Fibroblast of pulmonary artery (primary cell): ENCODE measurements at places on chromosomes 7 and 10.

GRCh38 chr10:78331391-78331922, 297.8 kb downstream of the RPS24 start:
- peak; percentile 42 for DNase-seq

GRCh38 chr7:3695602-3696001, 394.6 kb downstream of the SDK1 start:
- peak; percentile 14 for DNase-seq

- no peak for DNase-seq
Observed at GRCh38 chr7:105745681-105746330, 130.6 kb downstream of the ATXN7L1 start.

DNA sequence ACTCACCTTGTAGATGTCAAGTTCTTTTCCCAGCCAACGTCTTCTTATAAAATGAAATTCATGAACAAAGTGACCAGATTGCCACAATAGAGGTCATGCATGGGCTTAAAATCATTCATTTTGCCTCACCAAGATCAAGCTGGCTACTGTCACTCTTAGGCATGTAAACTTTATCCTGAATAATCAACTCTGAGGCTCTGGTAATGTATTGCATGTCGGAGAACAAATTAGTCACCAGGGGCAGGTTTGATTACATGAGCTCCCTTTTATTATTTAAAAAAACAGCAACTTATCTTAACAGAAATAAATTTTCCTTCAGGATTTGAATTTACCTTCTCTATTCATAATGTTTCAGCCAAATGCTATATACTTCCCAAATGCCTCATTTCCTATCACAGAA, 112.9 kb upstream of the SP4 start:
- DNase-seq = no peak

GRCh38 chr7:106277976-106278375, 6.8 kb downstream of the NAMPT start:
- peak; percentile 55 for DNase-seq

GRCh38 chr7:131161103-131161502, 166.6 kb upstream of the MKLN1 start:
- no peak for DNase-seq

GRCh38 chr7:120021085-120021484, 251.9 kb upstream of the KCND2 start:
- DNase-seq = peak; percentile 42

GRCh38 chr10:113983552-113983951, 60.1 kb upstream of the ADRB1 start:
- no peak for DNase-seq

- DNase-seq = peak; percentile 14
Observed at GRCh38 chr10:96509017-96509641, 4.6 kb downstream of the TLL2 start.

DNA sequence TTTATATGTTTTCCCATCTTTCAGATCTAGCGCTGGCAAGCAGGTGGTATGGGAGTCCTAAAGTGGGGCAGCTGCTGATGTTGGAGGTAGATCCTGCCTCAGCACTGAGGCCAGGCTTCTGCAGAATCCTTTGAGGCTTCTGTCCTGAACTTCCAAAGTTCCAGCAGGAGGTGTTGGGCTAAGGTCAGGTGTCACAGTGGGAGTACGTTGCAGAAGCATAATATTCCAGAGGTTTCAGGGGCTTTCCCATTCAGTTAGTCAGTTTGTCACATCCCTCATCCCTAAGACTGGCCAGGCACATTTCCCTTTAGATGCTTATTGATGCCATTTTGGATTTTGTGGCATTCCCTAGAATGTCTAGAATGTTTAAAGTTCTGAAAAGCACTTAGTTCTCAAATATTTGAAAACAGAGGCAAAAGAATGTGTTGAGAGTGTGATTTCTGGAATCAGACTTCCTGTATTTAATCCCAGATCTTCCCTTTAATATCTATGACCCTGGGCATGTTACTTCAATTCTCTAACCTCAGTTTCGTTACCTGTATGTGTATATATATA, 319.1 kb upstream of the PHYHIPL start:
- DNase-seq = no peak

GRCh38 chr10:110553905-110554304, 13.6 kb upstream of the SMC3 start:
- DNase-seq = no peak

DNA sequence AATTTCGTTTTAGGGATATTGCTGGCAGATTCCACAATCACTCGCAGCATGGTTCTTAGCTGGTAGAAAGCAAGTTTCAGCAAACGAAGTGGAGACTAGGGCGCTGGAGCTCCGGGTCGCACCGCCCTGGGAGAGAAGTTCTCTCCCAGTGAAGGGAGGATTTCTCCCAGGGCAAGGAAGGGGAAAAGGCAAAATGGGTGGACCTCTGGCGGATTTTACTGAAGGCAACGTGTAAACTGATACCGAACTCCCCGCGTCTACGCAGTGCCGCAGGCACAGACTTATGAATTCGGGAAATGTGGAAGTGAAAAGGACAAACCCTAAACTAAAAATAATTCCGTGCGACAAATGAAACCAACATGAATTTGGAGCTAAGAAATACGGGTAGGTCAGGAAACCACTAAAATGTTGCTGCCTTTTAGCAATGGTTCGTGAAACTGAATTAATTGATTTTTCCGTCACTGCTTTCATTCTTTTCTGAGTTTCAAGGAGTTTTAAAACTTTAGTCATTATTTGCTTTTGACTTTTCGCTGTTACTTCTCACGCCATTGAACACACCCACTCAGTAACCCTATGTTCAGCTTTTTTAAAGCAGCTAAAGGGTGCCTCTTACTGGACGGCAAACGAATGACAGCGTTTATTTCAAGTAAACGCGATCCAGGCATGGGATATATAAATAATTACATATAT, at the start of gene MYOF:
MYOF (minus strand) TSS at position 190 of the 690 bp plus-strand sequence; CDS start at position 50, 140 bp downstream.
- DNase-seq = peak; percentile 91

DNA sequence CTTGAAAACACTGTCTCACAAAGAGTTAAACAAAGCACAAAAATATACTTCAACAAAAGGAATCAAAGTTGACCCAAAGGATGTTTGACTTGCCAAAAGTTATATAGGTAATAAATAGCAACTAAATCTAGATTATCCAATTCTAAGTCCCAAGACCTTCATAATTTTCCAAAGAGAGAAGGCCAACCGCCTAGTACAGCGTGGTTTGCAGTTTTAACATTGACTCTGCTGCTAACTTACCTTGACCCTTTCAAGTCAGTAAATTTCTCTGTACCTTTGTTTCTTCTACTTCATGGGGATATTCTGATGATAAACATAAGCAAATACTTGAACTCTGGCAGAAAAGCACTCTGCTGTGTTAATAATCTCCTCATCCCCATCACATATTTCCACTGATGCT, 1.9 kb upstream of the GPR22 start:
- no peak for DNase-seq

DNA sequence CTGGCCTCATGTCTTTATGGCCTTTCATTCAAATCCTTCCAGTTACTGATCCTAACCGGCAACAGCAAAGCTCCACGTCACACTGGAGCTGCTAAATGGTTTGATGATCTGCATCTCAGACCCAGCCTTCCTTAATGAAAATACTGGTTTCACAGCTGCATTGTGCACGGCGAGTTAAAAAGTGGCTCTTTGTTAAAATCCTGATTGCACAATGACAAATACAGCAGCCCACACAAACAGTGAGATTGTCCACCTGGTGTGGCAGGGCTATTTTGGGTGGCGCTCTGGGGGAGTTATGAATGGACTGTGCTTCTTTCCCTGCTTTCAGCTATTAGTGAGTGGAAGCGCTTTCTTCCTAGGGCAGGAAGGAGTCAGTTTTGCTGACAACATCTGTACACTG, 63.4 kb upstream of the C1QL3 start:
- DNase-seq = peak; percentile 72

DNA sequence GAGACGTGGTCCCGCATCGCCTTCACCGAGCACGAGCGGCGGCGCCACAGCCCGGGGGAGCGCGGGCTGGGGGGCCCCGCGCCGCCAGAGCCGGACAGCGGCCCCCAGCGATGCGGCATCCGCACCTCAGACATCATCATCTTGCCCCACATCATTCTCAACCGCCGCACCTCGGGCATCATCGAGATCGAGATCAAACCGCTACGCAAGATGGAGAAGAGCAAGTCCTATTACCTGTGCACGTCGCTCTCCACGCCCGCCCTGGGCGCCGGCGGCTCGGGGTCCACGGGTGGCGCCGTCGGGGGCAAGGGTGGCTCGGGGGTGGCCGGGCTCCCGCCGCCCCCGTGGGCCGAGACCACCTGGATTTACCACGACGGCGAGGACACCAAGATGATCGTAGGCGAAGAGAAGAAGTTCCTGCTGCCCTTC, 737 bp downstream of the CNNM2 start:
- no peak for DNase-seq

DNA sequence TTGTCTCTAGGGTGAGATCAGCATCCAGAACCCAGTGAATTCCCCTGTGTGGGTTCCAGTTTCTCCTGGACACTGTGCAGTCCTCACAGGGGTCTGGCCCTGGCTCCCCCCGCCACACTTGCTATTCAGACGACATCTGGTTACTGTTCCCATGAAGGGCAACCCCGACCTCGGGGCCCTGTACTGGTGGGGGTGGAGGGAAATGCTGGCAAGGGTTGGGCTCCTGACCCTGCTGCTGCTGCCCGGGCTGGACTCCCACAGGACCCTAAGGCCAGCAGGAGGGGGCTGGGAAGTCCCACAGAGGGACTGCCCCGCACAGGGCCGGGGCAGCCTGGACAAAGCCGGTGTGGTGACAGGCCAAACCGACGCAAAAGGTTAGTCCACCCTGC, 768 bp upstream of the CPA1 start:
- DNase-seq = no peak

GRCh38 chr7:3747467-3747866, 446.4 kb downstream of the SDK1 start:
- no peak for DNase-seq

DNA sequence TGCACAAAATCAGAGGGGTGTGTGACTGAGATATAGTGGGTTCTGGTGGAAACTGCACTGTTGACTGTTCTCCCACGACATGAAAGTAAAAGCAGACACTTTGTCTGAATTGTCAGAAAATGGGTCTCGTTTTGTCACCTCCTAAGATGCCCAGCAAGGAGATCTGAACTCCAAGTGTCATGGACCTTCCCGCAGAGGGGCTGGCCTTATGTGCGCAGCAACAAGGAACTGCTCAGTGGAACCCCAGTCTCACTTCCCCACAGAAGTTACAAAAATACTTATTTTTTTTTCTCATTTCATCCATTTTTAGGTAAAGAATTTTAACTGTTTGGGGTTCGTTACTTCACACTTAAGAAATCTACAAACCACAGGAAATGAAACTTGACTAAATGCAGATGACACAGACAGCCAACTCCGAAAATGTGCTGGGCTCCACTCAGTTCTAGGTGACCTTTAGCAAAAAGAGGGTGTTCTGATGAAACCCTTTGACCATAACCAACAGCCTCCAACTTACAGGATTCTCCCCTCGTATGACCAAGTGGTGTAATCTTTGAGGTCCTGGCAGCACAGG, 115.0 kb downstream of the FAM107B start:
- DNase-seq = no peak

- DNase-seq = peak; percentile 89
Observed at GRCh38 chr7:135672560-135673359, 10.4 kb downstream of the STMP1 start.

DNA sequence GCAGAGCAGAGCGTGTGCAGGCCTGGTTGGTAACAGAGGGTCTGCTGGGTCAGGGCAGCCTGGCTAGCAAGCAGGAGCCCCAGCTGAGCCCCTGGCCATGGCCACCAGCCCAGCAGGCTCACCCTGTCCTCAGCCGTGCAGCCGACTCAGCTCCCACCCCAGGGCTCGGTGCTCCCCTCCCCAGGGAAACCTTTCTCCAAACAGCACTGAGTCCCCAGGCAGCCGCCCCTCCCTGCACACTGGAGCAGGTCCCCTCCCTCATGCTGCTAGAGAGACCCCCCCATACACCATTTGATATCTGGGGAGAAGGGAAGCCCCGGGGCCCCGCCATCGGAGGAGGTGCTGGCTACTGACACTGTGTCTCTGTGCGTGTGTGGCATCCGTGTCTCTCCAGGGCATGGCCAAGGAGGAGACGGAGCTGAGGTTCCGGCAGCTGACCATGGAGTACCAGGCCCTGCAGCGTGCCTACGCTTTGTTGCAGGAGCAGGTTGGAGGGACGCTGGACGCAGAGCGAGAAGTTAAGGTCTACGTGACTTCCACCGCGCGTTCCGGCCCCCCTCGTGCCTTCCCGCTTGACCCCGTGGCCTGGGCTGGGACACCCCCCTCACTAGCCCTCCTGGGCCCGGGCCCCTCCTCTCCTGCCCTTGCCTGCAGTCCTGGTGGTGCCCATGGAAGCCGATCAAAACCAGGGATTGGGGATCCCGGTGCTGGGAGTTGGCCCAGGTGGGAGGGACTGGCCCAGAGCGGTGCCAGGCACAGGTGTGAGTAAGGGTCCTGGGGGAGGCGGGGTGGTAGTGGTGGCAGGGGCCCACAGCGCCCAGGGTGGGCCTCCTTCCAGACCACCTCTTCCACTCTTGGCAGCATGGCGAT, 45.0 kb upstream of the DPYSL4 start:
- DNase-seq = no peak

- no peak for DNase-seq
Observed at GRCh38 chr10:69506487-69506833, 55.2 kb downstream of the TSPAN15 start.

DNA sequence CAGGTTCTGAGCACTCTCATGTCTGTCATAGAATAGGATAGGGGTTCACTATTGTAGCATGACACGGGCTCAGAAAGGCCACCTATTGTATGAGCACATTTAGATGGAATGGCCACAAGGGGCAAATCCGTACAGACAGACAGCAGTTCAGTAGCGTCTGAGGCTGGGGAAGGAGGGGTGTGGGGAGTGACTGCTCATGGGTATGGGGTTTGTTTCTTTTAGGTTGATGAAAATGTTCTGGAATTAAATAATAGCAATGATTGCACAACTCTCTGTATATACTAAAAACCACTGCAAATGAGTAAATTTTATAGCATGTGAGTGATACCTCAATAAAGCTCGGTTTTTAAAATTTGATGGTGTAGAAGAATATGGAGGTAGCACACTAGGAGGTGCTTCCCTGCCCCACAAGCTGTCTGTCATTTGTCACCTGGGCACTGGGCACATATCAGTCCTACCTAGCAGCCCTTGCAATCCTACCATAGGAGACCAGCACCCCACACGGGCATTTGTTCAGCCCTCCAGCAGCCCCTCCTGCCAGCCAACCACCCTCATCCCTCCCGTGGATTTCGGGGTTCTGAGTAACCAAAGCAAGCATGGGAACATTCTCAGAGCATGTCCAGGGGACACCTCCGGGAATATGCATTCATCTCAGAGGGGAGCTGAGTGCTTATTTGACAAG, 35.2 kb downstream of the KCNMA1 start:
- no peak for DNase-seq

DNA sequence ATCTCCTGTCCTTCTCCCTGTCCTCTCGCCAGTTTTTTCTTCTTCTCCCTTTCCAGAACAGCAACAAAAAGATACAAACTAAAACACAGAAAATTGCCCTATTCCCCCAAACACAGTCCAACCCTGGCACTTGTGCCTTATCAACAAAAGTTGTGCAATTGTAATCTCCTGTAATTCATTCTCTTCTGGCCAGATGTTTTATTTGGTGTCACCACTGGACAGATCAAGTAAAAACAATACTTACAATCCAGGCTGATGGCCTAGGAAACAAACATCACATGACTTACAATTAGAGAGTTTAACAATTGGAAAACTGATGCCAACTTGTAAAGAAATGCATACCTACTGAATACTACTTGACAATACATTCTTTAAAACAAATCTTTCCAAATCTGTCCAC, 231.6 kb downstream of the ETV1 start:
- DNase-seq = peak; percentile 33

GRCh38 chr7:147516391-147516790, 1074.2 kb upstream of the C7orf33 start:
- DNase-seq = no peak
